ENCODE measurements at places on chromosomes 5 and 9.

- DNase-seq: no peak
Observed at GRCh38 chr9:117044241-117044640, 357.1 kb downstream of the TRIM32 start.

DNA sequence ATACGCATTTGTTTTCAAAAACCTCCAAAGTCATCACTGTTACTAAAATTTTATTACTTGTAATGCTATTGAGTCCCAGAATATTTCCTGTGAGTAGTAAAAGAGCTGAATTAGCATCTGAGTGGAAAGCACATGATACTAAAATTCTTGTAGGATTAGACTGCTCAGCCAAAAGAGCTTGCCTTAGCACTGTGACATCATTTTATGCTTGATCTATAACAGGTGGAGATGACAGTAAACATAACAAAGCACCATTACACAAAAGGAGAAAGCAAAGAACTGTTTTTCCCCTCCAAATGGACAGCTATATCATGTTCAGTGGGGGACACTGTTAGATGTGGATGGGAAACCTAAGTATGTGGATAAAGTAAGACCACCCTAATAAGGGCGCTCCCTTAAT, 5.8 kb upstream of the JAK2 start:
- DNase-seq: no peak

DNA sequence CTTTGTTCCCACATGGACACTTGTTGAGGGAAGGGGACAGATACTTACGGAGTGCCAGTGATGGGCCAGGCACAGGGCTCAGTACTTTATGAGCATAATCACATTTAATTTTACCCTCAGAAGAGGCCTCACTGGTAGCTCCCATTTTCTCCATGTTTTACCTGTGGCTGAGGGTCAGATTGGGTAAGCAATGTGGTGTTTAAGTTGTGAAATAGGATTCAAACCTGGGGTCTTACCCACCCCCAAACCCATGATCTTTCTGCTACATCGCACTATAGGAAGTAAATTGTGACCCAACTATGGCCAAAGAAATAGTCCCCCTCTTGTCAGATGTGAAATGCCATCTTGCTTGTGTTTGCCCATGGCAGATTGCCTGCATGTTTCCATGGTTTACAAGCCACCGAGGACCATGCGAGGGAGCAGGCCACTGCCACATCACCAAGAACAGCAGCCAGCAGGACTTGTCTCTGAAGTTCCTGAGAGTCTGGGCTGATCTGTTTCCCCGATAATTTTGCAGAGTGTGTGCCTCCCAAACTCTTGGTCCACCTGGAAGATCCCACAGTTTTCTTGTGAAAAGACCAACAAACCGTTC, 95.4 kb downstream of the MACROH2A1 start:
- no peak for DNase-seq

DNA sequence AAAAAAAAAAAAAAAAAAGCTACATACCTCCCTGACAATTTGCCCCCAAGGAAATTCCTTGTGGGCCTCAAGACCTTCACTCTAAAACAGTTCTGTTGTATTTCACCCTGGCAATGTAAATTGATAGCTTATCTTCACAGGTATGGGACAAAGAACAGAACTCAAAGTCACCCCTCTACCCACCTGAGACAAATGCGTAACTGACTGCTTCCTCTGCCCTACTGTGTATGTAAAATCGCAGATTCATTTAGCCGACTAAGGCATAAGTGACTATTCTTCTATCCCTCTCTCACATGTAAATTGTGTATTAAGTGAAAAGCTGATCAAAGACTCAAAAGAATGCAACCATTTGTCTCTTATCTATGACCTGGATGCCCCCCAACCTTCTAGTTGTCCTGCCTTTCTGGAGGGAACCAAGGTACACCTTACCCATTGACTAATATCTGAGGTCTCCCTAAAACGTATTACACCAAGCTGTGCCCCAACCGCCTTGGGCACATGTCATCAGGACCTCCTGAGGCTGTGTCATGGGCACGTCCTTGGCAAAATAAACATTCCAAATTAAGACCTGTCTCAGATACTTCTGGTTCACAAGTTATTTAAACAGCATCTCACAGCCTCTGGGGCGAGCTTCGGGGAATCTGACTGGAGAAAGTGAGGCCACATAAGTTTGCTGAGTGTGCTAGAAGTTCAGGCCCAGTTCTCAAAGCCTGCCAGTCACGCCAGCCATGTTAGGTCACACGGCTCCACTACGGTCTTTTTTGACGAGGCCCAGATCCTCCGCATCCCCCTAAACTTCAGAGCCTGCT, 954 bp downstream of the TBCA start:
- DNase-seq: no peak

- no peak for DNase-seq
Observed at GRCh38 chr5:18305288-18305924, 671.1 kb downstream of the TAF11L14 start.

DNA sequence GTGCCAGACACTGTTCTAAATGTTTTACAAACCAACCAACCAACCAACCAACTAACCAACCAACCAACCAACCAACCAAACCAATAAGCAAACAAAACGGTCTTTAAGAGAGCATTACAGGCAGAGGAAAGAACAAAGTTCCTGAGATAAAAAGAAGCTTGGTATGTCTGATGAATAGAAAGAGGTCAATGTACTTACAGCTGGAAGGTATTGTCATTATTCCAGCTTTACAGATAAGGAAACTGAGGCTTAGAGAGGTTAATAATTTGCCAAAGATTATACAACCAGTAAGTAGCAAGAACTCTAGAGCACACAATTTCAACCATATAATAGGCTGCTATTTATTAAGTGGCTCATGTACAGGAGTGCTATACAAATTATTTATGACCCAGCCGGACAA, 29.6 kb downstream of the C9orf57 start:
- no peak for DNase-seq

GRCh38 chr5:55997742-55998351, 3.1 kb upstream of the IL6ST start:
- DNase-seq: no peak

DNA sequence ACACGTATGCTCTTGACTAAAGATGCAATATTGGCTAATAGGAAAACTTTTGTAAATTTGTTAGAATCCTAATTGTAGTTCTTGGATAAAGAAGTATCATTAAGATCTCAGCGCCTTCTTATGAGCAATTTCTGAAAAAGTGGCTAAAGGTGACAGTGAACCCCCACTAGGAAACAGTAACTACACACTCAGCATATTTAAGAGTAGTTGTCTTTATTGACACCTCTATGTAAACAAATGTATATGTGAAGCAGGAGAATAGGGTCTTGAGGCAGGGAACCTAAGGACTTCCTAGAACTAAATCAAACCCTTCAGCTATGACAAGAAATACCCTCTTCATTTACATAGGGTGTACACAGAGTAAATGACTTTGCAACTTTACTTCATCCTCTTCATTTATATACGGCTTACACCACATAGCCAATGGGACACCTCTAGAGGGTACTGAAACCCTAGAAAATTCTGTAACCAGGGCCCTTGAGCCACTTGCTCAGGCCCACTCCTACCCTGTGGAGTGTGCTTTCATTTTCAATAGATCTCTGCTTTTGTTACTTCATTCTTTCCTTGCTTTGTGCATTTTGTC, 2.8 kb downstream of the NIPSNAP3A start:
- DNase-seq: no peak

- no peak for DNase-seq
Observed at GRCh38 chr5:64973215-64973614, 204.5 kb downstream of the CWC27 start.

DNA sequence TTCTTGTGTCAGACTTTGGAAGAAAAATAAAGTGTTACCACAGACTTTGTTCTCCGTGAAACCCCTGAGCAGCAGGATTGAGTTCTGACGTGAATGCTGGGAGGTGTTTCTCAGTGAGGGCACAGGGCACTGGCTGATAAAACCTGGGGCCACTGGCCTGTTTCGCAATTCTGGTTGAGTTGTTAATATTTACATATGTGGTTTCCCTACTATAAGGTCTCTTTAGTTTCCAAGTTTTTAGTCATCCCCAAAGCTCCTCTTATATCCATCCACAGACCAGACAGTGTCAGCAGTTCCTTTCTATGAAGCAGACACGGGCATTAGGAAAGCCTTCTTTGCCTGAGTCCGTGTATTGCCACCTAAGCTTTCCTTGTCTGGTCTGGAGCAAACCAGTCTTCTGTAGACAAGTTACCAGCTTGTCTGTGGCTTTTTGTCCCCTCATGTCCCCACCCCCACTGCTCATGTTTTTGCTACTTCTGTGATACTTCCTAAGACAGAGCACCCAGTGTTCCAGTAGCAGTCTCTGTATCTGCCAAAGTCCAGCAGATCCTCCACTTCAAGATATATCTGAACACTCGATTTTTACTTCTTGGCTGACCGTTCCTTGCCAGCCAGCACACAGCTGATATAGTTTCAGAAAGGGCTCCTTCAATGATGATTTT, 42.0 kb downstream of the ACO1 start:
- DNase-seq: no peak

DNA sequence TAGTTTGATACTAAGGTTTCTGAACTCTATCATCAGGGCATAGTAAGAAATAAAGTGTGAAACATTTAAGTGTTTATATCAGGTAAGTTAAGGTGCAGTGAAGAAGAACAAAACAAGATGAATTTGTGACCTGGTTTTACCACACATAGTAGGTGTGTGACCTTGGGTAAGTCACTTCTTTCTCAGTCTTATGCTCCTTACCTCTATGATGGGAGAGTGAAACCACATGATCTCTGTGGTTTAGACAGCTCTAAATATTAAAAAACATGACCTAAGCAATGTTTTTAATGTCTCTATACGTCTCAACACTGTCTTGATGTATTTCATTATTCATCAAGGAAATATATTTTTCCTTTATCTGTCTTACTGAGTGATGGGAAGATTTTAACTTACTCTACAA, 629.6 kb upstream of the DMAC1 start:
- DNase-seq: no peak

Measured in activated CD8-positive, alpha-beta memory T cell treated with anti-CD3 and anti-CD28 coated beads for 48 hours (primary cell).